ENCODE measurements at places on chromosomes 3 and 15. TPM values are rescaled to one million over a fixed set of nuclear protein-coding genes. Genes with fewer than 3 reads are reported as not detected.

Gene PP2D1
- total RNA-seq, result not detected

GRCh38 chr3:171328419-171329082 is 131.7 kb downstream of the TNIK start:
- DNase-seq, result no peak

DNA sequence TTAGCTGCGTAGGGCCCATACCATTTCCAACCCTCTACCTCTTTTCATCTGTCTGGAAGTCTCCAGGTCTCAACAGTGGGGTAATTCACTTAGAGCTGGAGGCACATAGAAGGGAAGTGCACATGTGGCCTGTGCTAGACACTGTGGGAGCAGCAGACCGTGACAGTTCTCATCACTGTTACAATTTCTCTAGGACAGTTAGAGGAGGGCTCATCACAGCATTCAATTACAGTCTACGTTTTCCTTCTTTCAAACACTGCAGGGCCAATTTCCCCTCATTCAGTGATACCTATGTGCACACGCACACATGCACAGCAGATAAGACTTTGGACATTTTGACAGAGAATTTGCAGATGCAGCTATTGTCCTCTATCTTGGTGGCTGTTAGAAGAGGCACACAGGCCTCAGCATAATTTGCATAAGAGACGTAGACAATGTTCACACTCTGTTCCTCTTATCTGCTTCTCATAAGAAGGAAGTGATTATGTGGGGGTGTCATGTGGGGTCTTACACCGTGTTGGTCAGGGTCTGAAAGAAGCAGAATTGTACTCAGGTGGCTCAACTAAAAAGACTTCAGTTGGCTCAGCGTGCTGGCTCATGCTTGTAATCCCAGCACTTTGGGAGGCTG is 12.6 kb upstream of the HRG start:
- DNase-seq, result no peak

DNA sequence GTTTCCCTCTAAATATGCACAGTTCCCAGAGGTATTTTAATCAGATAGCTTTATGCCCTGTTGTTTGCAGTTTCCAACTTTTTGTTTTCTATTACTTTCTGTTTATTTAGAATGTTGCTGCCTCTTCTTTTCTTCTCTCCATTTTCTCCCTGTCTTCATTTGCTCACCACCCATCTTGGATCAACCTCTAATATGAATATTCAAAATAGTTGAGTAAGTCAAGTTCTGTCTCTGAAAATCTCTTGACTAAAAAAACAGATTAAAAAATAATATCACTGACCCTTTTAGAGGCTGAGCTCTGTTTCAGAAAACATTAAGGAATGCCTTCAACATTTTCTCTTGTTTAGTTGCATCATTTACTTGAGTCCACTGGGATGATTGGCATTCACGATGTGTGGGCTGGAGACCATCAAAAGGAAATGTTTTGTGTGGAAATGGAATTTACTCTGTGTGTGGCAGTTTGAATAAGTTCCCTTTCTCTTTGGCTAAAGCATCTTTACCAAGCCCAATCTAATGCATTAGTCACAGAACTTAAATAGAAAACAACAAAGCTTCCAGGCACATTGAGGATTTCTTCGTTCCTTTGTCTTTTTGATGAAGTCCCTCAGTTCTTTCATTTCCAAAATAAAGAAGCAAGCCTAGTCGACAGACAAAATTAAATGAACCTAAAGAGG is 633.9 kb upstream of the TGFBR2 start:
- DNase-seq, result peak; percentile 34

DNA sequence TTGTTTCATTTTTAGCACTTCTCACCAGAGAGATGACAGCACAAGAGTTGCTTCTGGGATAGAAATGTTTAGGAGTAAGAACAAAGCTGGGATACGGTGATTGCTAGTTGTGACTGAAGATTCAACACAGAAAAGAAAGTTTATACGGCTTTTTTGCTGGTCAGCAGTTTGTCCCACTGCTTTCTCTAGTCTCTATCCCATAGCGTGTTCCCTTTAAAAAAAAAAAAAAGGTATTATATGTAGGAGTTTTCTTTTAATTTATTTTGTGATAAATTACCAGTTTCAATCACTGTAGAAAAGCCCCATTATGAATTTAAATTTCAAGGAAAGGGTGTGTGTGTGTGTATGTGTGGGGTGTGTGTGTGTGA is 48.0 kb downstream of the PGPEP1L start:
- no peak for DNase-seq

DNA sequence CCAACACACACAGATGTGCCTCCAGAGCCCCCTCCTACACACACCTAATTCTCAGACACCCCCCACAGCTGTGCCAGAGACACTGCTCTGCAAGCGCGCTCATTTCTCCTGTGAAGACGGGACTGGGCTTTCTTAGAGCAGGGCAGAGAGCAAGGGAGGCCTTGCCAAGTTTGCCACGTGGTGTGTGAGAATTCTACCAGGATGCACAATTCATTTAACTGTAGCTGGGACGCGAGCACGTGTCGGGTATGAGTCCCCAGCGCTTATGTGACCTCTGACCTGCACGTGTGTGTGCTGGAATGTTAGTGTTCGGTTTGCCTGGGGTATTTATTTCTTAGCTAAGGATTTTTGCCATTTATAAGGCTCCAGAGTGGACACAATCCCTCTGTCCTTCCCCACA is 37.0 kb downstream of the FEM1B start:
- DNase-seq, result no peak

GRCh38 chr3:127118366-127118765 is 74.6 kb upstream of the PRR23E start:
- DNase-seq, result no peak

DNA sequence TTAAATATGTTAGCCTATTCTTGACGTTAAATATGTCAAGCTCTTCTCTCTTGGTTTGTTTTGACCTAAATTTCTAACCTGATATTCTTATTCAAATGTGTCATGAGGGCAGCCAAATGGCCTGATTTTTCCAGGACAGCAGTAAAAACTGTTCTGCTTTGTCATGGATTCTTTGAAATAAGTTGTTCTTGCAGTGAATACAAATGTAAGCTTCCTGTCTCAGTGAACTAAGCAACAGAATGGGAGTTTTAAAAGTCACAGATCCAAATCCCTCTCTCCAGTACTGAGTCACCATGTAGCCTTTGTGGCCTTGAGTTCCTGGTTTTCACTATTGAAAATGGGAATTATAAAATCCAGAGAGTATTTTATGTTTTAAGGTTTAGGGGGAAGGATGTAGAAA is 301.8 kb downstream of the NLGN1 start:
- no peak for DNase-seq

DNA sequence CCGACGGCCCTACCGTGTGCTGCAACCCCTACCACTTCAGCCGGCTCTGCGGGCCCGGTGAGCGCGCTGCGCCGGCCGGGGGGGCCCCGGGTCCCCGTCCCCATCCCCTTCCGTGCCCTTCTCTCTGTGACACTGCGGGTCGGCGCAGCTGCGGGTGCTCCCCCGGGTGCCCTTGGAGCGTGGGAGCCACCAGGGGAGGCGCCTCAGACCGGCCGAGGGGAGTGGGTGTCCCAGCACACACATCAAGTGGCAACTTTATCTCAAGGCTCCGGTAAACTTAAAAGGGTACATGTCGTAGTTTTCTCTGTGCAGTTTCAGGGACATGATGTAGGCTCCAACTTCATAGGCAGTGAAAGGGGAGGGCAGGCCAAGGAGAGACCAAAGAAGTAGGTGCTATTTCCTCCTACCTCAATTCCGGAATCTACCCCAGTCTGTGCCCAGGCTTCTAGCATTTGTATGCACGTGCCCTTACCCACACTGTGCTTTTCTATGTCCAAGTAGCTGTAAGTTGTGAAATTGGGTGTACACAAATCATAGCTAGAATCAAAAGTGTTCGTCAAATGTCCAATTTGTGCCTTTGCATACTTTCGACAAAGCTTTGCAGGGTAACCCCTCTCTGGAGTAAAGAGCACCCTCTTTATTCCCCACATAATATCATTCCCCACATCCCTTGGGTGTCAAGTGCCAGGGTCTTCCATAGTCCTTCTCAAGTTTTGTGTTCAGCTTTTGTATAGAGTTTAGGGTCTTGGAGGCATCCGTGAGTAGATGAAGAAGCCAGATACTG is 2.2 kb downstream of the SMAD6 start:
- DNase-seq, result no peak

DNA sequence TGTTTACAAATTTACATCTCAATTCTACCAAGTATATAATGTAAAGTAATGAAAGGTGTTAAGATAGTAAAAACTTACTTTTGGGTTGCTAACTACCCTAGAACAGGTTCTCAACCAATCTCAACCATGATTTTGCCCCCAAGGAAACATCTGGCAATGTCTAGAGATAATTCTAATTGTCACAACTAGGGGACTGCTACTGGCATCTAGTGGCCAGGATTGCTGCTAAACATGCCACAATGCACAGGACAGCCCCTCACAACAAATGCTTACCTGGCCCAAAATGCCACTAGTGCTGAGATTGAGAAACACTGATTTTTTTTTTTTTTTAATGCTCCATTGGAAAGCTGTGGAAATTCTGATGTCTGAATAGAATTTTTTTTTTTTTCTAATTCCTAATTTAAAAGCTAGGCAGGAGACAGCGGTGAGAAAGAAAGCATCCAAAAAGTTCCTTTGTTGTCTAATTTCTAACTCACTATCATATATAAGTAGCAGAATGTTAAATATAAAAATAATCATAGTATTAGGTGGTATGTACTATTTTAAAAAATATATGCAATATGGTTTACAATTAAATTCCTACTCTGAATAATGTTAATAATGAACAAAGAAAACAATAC is 81.5 kb downstream of the TJP1 start:
- no peak for DNase-seq

DNA sequence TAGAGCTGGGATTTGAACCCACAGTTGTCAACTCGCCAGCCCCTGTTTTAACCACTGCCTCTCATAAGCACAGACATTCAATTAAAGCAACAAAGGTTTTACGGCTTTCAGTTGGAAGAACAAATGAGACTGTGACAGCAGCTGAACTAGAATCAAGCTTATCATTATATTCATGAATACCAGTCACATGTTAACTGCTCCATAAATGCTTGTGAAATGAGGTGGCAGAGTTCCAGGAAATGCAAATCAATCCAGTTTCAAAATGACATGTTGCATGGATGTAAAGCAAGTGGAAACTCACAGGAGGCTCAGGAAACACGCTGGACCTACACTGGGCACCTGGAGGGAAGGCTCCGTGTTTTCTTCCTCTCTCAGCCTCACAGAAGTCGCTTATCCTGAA is 3.9 kb downstream of the GP5 start:
- DNase-seq, result no peak

- DNase-seq, result no peak
Observed at GRCh38 chr15:45710657-45711056, 75.8 kb downstream of the SQOR start.

DNA sequence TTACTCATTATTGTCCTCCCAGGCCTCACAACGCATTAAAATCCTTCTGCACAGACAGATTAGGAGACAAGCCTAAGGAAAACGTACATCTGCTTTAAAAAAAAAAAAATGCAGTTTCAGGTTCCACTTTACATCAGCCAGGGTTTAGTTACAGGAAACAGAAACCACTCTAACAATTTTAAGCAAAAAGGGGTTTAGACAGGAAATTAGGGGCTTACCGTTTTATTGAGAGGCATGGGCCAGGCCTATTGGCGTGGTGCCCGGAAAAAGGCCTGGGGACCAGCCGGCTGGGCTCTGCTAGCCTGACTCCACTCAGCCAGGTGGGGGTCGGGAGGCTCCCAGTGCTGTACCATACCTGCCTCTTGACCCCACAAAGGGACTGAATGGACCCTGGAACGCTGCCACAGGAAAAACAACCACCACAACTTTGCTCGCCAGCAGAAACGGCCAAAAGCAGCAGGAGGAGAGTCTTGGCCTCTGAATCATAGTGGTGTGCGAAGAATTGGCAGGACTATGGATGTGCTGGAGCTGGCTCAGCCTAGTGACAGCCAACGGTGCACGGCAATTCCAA is 124.3 kb downstream of the CHSY1 start:
- no peak for DNase-seq

- no peak for DNase-seq
Observed at GRCh38 chr3:37957539-37957936, 33.0 kb upstream of the VILL start.

DNA sequence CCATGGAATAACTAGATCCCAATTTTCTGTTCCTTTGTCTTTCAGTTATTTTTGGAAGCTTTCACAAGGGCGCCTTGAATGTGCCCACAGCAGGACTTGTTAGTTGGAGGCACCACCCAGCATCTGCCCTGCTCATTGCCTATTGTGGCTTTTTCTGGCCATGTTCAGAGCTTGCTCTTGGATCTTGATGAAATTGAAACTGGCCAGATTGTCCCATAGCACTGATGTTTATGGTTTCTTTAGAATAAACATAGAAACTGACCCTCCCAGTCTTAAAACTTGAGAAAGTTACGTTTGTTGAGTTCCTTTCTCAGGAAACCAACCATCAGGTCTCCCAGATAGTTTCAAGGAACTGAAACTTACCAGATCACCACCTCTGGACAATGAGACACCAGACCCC is 474.7 kb downstream of the IL5RA start:
- DNase-seq, result no peak

GRCh38 chr3:72220946-72221345 is 436.0 kb upstream of the PROK2 start:
- DNase-seq, result no peak

DNA sequence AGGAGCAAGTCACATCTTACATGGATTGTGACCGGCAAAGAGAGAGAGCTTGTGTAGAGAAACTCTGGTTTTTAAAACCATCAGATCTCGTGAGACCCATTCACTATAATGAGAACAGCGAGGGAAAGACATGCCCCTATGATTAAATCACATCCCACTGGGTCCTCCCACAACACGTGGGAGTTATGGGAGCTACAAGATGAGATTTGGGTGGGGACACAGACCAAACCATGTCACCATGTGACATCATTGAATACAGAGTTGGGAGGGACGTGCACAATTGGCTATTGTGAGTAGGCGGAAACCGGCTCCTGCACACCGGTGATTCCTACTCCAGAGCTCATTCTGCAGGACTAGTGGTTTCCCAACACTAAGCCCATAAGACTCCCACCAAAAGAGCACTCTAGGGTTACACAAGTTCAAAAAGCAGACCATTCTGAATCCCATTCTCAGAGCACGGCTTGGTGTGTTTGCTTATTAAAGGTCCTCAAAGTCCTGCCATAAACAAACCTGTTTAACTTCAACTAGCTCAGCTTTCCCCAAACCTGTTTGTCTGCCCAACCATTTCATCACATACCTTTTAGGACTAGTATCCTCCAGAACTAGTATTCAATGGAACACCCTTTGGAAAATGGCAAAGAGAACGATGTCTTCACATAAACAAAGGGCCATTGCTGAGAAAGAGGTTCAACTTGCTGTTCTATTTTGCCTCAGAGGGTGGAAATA is 167.6 kb downstream of the TLE3 start:
- peak; percentile 6 for DNase-seq

GRCh38 chr3:189834462-189834861 is 203.3 kb downstream of the TP63 start:
- DNase-seq, result no peak
